ENCODE measurements at places on chromosomes 6 and 20.
A peak's percentile ranks its signal among the peaks of the same experiment; 100 is the strongest.

DNA sequence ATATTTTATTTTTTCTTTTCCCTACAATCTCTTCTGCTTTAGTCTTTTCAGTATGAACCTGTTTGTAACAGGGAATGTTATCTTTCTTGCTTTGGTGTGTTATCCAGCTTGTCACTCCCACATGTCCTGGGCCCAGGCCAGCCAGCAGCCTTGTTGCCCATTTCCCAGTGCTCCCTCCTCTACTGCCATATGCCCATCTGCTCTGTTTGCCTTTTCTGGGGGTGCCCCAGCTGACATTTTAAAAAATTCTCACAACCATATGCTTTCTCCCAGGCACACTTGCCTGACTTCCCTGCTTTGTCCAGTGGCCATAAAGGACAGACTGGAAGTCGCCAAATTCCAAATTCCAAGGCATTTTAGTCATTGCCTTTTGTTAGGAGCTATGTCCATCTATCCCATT lies 23.6 kb upstream of the LMBRD1 start:
- no peak for DNase-seq

DNA sequence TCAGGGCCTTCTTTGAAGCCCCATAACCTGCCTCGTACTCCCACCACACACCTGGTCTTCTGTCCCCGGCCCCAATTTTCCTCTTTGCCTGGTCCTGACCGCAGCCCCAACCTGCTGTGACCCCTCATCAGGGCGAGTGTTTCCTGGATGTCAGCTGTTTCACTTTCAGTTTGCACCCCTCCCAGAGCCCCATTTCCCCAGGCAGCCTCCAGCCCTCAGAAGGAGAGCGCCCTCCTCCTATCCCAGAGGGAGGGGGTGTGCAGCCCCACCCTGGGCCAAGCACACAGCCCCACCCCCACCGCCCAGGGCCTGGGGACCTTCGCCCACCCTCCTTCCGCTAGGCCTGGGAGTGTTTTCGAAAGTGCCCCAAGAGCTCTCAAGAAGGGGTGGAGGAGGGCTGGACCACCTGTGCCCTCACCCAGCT lies 1.5 kb downstream of the BAK1 start:
- DNase-seq: no peak

DNA sequence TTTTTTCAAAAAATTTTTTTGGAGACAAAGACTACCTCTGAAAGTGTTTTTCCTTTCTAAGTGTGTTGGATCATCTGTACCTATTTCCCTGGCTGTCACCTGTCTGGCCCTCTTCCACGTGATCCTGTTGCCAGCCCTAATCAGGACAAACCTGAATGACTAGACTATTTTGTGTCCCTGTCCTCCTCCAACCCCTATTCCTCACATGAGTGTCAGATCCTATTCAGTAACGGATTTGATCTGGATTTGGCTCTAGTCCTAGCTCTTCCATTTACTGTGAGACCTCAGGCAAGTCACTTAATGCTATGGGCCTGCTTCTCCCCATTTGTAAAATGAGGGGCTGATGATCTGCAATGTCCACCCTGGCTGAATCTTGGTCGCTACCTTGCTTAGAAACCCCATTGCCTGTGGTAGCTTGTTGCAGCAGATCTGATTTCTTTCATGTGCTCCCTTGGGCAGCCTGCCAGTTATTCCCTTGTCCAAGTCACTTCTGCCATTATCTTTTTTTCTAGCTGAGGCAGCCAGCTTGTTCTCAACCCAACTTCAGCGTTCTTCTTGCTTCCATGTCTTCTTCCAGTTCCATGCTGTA lies 4.8 kb downstream of the PHF20 start:
- peak; percentile 97 for DNase-seq

- DNase-seq: no peak
Observed at GRCh38 chr6:155493694-155494143, 38.1 kb upstream of the NOX3 start.

- no peak for DNase-seq
Observed at GRCh38 chr20:51434580-51435247, 107.8 kb downstream of the NFATC2 start.

DNA sequence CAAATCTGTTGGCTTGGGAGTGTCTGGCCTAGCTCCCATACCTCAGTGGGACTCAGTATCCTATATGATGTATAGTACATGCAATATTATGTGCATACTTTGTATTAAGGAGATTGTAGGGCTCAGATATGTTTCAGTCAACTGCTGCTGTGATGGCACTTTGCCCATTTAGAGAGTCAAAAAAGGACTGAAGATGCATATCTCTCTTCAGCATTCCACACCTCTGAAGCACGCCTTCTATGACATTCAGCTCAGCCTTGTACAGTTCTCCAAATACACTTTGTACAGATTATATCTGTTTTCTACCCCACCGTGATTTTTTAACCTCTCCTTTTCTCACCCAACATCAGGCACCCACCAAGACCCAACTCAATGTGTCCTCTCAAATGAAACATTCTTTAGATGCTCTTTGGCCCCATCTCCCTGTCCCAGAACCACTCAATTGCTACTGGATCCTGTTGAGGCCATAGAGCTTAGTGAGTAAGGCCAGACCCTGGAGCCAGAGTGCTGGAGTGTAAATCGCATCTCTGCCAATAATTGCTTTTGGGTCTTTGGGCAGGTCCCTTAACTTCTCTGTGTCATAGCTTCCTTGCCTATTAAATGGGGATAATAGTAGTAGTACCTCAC lies 15.6 kb downstream of the ENPP1 start:
- no peak for DNase-seq

DNA sequence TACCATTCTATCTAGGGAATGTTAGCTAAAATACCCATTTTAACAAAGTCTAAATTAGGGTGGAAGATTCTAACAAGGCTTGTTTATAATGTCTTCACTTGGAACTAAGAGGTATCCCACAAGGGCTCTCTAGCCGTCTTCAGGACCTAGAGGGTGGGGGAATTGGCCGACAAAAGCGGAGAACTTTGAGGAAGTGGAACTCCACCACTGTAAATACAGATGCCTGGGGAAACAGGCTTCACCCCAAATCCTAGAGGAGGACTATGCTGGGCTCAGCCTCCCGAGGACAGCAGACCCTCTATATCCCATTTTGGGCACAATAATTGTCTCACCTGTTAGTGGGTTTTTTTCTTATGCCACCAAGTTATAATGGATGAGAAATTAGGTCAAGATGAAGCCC lies 58.0 kb upstream of the TFB1M start:
- DNase-seq: no peak

GRCh38 chr6:6484681-6485080 lies 103.8 kb upstream of the LY86 start:
- DNase-seq: no peak

GRCh38 chr6:13485923-13486562 lies 1.4 kb downstream of the GFOD1 start:
- DNase-seq: peak; percentile 43

DNA sequence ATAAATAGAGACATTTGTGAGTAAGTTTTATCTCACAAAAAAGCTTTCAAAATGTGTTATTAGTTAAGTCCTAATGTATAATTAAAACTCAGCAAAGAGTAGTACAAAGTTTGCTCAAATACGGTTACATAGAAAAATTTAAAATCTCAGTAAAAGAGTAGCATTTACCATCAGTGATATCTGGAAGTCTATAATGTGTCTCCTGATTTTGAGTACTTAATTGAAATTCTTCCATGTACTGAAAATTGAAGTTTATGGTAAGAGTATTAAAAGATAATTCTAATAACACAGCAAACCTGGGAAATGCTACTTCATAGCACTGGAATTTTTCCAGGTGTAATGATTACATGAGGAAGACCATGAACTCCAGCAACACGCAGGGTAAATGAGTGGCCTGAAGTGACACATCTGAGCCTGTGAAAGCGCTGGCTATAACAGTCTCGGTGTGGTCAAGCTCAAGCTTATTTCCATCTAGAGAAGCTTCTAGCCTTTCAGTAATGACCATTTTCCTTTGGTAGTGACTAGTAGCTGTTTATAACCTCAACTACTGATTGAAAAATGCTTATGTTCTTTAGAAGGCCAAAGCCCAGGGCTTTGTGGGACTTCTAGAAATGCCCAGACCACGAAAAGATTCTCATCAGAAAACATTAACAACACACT lies 203.2 kb downstream of the ISM1 start:
- DNase-seq: no peak

DNA sequence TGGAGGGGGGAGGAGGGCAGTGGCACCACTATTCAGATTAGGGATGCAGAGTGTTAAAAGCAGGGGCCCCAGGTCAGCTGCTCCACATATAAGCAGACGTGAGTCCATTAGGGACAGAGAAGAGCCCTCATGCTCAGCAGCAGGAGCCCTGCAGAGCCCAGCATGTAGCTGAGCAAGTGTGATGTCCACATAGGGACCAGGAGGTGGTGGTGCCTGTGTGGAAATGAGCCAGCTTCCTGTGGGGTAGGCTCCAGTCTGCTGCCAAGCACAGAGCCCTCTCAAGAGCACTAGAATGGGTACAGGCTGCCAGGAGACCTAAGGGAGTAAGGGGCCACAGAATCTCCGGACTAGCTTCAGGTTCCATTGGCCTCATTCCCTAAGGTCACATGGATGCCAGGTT lies 57.9 kb upstream of the MLN start:
- DNase-seq: peak; percentile 93

DNA sequence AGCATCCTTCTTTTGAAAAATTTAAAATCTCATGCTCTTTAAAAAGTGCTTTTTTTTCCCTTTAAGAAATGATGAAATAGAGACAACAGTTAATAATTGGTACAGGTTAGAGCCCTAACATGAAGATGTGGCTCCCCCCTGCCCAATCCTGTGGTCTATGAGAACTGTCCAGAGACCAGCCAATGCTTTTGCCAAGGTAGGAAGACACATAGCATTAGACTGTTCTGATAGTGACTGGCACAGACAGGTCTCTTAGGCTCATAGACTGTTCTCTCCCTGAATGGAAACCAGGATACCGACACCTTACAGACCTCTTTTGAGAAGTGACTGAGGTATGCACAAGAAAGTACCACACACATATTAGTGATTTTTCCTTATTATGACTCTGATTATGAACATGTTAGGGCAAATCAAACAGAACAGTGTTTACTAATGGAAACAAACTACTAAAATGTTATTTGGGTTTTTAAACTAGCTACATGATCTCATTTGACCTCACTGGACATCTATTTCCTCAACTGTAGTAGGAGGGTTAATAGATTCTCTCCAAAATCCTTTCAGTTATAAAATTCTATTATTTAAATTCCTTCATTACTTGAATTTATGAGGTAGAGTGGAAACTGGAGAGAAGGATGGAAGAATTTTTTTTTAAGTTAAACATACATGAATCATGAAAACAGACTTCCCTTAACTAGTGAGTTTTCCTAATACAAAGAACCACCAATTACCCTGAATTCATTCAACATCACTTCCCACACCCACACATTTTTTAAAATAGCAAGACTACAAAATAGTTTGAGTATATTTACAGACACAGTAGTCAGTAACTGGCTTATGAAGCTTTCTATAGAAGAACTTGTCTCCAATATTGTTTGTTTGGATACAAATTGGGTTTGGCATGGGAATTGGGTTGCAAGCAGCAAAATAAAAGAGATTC lies 120.4 kb downstream of the OGFRL1 start:
- no peak for DNase-seq

DNA sequence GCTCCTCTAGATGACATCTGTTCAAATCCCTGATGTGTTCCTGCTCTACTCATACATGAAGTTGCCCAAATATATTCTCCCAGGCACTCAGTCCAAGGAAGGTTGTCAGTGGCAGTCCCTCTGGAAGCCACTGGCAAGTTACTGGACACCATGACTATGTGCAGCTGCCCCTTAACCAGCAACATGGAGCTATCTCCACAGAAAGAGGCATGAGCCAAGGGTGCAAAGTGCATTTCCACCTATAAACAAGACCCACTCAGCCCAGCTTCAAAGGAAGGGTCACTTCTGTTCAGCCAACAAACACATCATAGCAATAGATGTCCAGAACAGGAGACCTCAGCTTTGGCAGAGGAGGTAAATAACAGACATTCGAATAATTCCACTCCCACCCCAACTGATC lies 217.6 kb upstream of the PMEPA1 start:
- DNase-seq: no peak

DNA sequence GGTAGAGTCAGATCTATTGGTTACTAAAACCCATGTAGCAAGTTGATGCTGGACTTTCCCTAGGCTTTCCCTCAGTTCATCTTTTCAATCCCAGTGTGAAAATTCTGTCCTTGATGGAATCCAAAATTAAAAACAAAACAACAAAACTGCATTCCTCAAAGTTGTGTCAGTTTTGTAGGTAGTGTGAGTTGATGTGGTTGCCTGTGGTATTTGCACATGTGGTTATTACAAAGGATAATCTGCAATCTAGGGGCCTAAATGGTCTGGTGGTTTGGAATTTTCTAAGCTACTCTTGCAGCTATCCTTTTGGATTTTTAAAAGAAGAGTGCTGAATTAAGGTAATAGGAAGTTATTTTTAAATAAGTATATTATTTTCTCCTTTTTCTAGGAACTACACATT lies 132.2 kb upstream of the SCGN start:
- DNase-seq: no peak

DNA sequence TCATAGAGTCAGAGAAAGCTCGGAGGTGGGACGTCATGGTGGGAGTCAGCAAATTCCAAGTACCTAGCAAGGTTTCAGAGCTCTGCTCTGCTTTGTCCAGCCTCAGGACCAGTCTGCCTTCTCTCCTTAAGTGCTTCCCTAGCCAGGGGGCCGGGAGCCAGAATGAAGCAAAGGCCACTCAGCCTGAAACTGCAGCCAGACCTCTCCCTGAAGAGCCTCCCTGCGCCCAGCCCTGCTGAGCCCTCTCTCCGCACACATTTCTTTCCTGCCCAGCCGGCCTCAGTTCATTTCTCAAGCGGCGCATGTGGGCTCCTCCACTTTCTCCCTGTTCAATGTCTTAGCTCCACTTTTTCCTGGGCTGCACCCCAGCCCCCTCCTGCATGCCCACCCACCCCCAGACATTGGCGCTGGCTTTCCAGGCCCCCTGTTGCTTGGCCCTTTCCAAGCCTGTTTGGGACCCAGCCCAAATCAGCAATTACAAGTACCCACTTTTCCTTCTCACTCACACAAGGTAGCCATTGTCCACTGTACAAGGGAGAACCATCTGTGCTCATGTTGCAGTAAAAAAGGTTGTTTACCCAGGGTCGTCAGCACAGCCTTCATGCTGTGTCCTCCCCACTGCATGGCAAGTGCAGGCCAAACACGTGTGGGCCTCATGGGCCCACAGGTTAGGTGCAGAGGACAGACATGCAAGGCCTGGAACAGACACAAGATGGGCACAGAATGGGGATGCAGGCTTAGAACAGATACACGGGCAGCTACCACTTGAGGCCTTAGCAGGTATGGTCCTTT lies 147.1 kb downstream of the MRPL14 start:
- no peak for DNase-seq

All from NCI-H2029 treated with DMSO at 0.1 percent for 48 hours (cell line).